ENCODE measurements at places on chromosomes 2 and 18.

GRCh38 chr2:200655918-200656580, 70.2 kb downstream of the AOX1 start:
- no peak for DNase-seq

DNA sequence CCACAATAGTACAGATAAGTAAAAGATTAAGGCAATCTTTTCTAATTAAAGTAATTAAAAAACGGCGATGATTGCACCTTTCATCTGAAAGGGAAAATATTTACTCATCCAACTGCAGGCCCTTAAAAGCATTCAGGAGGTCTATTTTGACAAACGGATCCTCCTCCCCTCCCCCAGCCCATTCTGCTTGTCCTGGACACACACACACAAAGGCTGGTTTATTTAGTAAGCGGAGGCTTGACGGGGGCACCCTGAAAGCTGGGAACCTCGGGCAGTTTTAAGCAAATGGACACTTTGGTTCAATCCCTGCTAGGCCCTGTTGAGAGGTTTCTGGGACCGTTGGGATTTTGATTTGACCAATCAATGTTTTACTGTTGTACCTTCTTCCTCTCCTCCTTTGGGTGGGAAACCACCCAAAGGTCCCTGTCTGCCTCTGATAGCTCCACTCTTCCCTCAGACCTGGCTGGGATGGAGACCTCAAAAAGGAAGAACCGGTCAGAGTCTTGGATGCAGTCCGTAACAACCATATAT, 135.8 kb upstream of the HAAO start:
- DNase-seq, result no peak

DNA sequence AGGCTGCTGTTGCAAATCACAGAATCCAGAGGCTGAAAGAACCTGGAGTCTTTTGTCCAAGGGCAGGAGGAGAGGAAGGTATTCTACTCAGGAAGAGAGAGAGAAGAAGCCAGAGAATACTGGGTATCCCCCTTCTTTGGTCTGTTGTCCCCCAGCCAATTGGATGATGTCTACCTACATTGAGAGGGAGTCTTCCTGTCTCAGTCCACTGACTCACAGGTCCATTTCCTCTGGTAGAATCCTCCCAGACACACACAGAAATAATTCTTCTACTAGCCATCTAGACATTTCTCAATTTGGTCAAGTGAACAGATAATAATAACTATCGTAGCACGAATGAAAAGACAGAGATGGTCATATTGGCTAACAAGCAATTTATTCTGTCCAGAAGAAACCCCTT, 416.4 kb upstream of the UBE2E3 start:
- DNase-seq, result no peak

- no peak for DNase-seq
Observed at GRCh38 chr2:222734703-222735014, 63.2 kb downstream of the MOGAT1 start.

DNA sequence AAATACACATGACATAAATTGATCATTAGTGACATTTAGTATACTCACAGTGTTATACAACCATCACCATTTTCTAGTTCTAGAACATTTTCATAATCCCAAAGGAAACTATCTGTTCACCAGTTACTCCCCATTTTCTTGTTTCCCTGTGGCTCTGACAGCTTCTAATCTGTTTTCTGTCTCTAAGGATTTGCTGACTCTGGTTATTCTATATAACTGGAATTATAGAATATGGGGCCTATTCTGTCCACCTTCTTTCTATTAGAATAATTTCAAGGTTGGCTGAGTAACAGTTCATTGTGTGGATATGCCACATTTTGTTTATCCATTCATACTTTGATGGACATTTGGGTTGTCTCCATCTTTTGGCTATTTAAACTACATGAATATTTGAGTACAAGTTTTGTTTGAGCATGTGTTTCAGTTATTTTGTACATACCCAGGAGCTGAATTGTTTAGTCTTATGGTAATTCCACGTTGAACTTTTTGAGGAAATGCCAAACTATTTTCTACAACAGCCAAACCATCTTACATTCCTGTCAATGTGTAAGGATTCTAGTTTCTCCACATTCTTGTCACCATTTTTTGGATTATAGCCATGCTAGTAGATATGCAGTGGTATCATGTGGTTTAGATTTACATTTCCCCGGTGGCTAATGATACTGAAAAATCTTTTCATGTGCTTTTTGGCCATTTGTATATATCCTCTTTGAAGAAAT, 20.5 kb downstream of the KIAA1328 start:
- DNase-seq, result no peak

DNA sequence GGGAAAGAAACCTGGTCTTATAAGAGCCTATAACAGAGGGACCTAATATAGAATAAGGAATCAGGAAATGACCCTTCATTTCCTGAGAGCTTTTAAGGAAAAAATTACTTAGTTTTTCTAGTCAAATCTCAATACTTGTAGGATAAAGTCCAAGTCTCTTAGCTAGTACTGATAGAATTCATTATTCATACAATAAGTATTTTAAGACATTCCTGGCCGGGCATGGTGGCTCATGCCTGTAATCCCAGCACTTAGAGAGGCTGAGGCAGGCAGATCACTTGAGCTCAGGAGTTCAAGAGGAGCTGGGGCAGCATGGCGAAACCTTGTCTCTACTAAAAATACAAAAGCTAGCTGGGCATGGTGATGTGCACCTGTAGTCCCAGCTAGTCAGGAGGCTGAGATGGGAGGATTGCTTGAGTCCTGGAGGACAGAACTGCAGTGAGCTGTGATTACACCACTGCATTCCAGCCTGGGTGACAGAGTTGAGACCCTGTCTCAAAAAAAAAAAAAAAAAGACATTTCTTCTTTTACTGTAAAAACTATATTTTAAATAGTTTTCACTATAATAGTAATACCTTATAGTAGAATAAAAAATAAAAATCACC, 3.2 kb downstream of the RAB3GAP1 start:
- DNase-seq, result no peak

- DNase-seq, result no peak
Observed at GRCh38 chr2:76268484-76268883, 557.8 kb upstream of the GCFC2 start.

DNA sequence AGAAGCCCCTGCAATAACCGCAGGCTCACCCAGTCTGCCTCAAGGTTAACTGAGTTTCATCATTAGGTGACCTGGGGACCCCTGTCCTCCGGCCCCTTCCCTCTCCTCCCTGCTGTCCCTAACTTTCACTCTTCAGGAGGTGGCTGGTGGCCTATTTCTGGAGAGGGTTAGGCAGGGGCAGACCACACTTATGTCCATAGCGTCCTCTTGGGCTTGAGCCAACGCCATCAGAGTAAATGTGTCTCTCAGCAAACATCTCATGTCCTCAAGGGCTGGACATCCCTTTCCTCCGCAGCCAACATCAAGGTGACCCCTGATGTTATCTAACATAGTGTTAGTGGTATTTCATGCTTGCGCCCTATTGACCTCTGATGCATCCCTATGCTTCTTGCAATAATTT, 114.8 kb downstream of the BCL11A start:
- no peak for DNase-seq

DNA sequence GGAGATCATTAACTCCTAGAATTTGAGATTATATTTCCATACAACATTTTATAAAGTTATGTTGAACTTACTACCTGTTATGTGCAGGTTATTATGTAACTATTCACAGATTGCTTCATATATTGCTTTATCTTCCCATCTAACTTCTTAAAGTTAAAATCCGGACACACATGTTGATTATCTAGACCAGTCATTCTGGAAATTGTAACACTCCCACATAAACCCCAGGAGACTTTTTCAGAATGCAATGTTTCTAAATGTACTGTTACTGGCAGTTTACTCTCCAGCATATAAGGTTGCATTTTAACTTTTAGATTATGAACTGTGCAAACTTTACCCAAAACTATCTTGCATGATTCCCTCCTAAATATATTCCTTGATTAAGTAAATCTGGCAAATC, 70.5 kb upstream of the FAM117B start:
- no peak for DNase-seq

- no peak for DNase-seq
Observed at GRCh38 chr2:222899413-222900181, 38.8 kb downstream of the ACSL3 start.

DNA sequence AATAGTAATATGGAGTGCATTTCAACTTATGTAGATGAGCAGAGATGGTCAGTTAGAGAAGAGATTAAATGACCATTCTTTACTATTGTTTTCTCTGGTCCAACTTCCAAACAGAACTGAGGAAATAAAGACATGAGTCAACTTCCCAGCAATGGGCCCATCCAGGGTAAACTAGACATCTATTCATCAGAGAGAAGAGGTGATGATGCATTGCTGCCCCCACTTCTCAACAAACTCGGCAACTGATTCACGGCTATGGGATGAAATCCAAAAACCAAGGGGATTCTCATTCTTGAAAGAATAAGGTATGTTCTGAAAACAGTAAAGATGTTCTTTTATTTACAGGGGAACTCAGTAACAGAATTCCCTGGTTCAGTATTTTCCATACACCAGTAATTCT, 190.7 kb downstream of the RDH14 start:
- DNase-seq, result no peak

DNA sequence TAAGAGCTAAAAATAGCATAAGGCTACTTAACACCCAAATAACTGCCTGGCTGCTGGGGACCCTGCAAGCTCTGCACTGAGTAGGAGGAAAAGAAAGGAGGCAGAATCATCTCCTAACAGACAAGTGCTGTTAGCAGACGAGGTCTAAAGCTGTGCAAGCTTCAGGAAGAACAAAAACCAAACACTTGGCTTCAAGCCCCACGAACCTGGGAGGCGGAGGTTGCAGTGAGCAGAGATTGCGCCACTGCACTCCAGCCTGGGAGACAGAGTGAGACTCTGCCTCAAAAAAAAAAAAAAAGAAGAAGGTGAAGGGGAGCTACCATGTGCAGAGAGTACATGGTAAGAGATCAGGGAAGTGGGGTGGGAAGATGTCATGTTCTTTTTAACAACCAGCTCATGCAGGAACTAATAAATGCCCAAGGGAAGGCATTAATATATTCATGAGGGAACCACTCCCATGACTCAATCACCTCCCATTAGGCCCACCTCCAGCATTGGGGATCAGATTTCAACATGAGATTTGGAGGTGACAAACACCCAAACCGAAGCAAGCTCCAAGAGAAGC, 28.8 kb upstream of the INO80C start:
- no peak for DNase-seq

DNA sequence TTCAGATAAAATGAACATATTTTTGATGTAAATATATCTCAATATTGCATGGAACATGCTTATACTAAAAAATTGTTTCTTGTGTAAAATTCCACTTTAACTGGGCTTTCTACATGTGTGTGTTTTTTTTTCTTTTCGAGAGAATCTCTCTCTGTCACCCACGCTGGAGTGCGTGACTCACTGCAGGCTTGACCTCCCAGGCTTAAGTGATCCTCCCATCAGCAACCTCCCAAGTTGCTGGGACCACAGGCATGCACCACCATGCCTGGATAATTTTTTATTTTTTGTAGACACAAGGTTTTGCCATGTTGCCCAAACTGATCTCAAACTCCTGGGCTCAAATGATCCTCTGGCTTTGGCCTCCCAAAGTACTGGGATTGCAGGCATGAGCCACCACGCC, 254.6 kb downstream of the LOXHD1 start:
- DNase-seq, result no peak

DNA sequence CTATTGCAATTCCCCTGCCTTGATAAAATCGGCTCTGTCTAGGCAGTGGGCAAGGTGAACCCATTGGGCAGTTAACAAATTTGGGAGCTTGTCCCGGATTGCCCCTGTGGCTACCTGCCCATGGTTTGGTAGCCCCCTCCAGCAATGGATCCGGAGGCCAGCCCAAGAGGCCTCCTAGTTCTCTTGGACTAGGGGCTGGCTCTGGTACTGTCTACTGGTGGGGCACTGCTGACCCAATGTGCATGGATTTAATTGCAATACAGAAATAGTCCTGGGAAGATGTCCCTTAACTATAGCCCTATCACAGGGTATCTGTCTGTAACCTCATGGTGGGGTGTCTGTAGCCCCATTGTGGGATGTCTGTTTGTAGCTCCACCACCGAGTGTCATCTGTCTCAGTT, 37.5 kb upstream of the SH3RF3 start:
- DNase-seq, result no peak

DNA sequence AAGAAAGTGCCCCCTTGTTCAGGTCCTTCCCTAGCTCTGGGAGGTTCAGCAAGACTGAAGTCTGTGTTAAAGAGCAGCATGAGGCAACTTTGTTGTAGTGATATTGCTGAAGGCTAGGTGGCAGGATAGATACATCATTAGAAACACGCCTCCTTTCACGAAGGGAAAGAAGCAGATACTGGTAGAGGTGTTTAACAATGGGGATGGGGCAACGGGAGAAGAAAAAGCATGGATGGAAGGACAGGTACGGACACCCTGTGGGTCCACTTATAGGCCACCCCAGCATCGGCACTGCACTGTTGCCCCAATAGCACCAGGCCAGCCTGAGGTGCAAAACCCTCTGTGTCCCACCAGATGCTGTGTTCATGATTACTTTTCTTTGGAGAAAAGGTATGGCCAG, 3.5 kb upstream of the IGFBP5 start:
- DNase-seq, result peak; percentile 49

GRCh38 chr2:159706385-159706980, 5.8 kb upstream of the MARCHF7 start:
- no peak for DNase-seq
